Activated CD8-positive, alpha-beta T cell treated with anti-CD3 and anti-CD28 coated beads, Interleukin-2, amount 10 ng/mL, durations not matched to agents 7 days and 5 days (primary cell): ENCODE measurements at places on chromosomes 12 and 14.

DNA sequence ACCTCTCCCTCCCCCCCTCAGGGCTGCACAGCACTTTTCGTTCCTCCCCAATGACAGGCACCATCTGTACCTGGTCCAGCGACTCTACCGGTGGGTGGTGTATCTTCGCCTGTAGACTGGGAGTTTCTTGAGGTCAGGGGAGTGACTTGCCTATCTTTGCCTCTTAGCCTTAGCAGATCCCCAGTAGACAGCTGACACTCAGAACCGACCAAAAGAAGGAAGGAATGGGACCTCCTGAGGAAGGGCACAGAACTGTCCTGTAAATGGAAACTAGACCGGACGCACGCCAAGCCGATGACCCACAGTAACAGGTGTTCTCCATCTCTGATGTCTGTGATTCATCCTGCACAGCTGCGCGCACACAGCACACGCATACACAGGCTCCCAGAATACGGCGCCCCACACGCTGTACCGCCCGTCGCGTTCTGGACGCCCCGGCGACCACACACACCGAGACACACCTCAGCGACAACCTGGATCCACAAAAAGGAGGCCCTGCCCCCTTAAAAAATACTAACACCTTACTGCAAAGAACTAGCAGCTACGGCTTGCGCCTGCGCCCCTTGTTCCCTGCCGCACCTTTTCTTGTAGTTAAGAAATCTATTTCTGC lies 673 bp upstream of the TTC9 start:
- DNase-seq: peak; percentile 65

DNA sequence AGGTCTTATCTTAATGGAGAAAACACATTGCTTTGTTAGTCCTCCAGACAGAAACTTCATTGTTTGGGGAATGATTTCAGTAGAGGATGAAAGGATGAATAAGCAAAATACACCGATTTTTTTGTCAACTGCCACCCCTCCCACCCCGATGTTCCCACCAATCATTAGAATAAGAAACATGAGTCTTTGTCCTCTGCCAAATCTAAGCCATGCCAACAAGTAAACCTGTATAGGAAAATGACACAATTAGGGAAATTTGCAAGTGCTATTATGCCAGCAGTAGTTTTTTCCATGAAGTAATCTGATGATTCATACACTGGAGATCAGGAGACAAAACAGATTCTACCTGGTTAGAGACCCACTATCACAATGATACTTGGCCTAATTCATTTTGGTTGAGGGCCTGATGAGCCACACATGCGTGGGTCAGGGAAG lies 35.9 kb downstream of the FLRT2 start:
- no peak for DNase-seq

DNA sequence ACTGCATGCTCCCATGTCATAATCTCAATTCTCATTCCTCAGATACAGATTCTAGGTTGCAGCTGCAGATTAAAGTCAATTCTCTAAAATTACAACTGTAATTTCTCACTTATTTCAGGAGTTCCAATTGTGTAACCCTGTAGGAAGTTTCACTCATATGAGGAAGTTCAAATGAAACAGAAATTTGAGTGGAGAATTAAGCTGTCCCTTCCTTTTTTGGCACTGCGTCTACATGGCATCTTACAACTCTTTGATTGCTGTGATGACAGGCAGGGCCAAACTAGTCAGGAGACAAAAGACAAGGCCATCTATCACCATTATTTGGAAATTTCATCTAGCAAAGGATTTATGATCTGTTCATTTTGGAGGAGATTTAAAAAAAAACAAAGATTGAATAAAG lies 13.3 kb upstream of the GRIP1 start:
- no peak for DNase-seq

GRCh38 chr12:66852765-66853164 lies 173.9 kb upstream of the GRIP1 start:
- no peak for DNase-seq

DNA sequence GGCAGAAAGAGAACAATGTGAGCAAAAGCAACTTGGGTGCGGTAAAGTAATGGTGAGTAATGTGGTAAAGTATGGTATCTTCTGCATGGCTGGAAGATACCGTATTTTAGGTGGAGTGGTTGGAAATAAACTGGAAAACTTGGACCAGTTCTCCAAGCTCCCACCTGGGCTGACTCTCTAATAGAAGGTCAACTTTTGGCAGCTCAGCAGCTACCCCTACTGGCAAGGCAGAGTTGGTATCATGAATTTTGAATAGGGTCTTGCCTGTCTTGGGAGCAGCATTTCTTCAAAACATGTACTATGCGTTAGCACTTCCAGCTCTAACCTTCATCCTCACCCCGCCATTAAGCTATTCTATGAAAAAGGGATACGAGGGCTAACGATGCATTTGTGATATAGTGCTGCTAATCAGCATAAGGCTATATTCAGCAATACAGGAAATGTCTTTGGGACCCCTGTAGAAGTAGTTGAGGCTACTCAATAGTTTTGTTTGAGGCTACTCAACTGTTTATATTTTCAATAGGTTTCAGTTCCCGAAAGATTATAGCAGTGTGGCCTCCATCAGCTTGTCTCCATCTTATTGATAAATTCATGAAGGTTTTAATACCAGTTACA lies 276.3 kb upstream of the FAR2 start:
- peak; percentile 24 for DNase-seq

DNA sequence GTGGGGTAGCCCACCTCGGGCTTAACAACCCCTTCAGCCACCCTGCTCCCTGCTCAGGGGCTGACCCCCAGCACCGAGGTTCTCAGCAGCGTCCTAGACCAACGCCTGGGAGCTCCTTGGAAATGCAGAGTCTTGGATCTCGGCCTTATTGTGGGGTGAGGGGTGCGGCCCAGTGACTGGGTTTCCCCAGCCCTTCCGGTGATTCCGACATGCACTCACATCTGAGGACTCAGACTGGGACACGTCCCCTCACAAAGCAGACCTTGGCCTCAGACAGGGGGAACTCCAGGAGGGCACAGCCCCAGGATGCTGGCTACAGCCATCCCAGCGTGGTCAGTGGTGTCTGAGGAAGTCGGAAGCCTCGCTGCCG lies 117.7 kb downstream of the RFLNA start:
- no peak for DNase-seq

GRCh38 chr12:7005311-7005710 lies 13.0 kb downstream of the LPCAT3 start:
- no peak for DNase-seq

DNA sequence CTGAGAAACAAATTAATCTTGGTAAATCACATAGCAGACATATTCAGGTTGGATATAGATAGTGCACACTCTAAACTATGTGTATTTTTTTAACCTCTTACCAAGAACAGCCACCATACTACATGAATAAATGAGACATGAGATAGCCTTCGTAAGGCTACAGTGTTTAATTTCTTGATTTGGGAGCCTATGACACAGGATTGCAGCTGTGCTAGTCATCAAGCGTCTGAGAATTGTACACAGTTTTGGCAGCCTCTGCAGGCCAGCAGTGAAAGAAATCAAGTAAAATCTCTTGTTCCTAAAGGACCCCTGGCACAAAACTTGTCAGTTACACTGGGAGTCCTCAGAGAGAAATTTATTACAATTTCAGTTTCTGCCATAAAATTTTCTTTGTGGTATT lies 236.1 kb downstream of the C12orf50 start:
- no peak for DNase-seq

DNA sequence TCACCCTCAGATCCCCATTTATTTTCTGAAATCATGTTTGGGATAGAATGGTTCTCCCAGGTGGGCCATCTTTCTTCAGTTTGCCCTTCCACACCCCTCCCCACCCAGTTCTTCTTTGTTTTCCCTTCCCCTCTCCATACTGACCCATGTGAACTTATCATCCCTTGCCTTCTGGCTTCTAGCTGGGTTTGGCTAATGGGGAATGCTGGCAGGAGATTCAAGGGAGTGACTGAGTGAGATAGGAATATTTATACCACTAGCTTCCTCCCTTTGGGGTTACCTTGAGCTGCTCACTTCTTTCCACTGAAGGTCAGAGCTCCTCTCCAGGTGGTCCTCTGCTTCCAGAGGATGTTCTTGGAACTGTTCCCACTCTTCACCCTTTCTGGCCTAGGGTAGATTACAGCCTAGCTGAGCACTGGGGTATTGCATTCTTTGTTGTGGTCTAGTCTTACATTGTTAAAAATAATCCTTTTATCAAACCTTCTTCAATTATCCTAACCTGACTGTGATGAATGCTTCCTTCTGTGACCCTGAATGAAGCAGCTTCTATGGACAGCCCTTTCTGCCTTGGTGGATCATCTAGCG lies 88.3 kb upstream of the ATP2B1 start:
- DNase-seq: no peak

DNA sequence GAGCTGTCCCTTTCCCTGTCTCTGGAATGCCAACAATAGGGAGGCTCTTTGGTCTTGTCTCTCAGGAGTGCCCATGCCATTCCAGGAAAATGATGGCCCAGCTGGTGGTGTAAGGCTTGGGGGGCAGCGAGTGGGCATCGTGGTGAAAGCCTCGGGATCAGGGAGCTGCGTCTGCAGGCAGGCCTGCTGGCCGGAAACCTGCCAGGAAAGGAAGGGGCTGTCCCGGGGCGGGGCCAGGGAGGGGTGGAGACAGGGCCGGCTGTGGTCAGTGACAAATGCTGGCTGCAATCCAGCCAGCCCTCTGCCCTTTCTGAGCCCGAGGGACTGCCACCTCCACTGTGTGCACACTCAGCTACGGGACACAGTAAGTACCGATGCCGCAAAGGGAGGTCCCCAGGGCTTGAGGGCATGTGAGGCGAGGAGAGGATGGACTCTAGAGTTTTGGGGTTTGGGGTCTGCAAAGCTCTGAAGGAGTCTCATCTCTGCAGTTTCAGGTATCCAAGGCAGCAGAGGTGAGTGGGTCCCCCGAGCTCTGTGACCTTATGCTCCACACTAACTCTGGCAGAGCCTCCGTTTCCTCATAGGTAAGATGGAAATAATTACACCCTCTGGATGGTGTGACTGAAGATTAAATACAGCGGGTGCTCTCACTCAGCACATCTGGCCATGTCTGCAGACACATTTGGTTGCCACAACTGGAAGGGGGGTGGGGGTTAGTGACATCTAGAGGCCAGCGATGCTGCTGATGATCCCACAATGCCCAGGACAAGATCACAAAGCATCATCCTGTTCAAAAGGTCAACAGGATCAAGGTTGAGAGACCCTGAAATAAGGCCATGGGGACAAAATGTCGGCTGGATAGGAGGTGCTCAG lies at the start of gene SERPINA5:
TSS of gene SERPINA5 (plus strand) at position 300 of the 873 bp plus-strand sequence. CDS start 5,937 bp downstream, outside the sequence.
- DNase-seq: no peak

DNA sequence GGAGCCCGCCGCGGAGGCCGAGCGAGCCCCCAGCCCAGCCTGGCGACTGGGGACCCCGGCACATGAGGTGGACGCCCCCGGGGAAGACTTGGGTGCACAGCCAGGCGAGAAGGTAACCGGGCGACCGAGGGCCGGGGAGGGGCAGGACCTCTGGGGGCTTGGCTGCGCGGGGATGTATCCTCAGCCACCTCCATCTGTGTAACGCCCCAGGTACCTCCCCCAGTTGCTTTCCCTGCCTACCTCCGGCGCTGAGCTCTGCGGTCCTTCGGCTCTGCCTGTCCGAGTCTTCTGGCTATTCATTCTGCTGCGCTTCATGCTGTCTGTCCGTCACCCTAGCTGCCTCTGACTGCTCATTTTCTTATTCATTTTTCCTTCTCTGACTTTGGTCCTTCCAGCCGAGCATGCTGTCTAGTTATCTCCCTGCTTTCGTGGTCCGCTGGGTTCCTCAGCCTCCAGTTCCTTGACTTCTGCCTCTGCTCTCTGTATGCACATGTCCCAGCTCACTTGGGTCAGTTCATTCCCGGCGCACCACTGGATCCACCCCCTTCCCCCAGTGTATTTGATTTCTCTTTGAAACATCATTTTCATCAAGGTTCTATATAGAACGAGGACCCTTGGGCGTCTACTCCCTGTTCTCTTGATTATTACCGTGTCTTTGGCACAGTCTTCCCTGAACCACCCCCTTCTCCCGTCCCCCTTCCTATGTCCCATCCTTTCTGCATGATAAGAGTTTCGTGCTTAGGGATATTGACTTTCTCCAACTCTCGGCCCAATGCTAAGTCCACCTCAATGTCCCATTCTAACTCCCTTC lies 612 bp downstream of the PHC1 start:
- DNase-seq: peak; percentile 74

DNA sequence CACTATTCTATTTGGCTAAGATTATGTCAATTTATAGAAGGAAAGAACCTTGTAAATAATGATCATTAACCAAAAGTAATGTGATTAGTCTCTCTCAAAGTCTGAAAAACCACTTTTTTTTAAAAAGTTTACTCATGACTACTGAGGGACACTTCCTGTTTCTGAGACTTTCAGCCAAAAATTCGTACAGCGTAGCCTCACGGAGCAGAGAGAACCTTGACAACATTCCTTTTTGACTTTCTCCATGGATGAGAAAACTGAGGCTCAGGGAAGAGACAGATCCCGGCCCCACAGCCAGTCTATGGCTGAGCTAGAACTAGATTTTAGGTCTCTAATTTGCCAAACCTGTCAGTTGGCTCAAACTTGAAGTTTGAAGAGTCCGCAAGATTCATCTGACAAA lies 68.2 kb downstream of the DAD1 start:
- no peak for DNase-seq
